ENCODE measurements at places on chromosomes 3 and 15.

DNA sequence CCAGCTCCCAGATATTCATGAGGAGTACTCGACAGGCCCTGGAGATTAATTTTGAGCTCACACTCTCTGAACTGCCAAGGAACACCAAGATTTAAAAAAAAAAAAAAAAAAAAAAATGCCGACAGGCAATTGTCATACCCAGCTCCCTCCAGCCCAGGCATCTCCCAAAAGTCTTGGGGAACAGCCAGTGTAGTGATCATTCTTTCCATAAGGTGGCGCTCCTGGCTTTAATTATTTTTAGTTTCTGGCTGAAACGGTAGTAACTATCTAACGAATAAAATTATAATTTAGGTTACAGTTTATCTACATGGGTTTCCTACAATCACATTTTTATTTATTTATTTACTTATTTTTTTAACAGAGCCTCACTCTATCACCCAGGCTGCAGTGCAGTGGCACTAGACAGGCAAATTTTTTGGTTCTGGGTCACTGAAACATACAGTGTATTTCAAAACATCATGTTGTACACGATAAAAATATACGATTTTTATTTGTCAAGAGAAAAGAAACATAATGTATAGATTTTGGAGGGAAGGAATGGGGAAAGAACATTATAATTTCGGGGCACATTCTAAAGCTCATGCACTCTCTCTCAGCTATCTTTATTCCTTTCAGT is 157.3 kb downstream of the ADAMTS9 start:
- no peak for DNase-seq

DNA sequence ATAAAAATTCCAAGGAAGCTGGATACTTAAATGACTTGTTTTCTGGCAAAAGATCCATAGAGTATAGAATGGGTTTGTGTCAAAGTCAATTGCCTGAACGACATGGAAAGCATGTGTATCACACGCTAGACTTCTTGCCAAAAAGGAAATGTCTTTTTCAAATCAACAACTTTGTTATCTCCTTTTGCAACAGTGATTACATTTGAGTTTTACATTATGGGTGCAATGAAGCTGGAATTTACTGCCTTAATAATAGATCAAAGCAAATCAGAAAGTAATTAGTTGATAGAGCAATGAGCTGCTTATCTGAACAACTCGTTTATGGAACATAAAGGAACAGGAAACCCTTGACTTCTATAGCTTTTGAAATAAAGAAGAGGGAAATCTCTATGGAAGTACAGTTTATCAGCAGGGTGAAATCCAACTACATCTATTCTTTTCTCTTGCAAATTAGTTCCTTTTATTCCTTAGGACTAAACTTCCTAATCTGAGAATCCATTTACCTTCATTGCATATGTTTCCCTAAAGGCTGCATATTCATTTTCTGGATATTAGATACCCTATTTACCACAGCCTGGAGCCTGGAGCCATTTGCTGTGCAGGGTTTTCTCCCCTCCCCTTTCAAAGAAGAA is 415.1 kb upstream of the NECTIN3 start:
- DNase-seq = no peak

DNA sequence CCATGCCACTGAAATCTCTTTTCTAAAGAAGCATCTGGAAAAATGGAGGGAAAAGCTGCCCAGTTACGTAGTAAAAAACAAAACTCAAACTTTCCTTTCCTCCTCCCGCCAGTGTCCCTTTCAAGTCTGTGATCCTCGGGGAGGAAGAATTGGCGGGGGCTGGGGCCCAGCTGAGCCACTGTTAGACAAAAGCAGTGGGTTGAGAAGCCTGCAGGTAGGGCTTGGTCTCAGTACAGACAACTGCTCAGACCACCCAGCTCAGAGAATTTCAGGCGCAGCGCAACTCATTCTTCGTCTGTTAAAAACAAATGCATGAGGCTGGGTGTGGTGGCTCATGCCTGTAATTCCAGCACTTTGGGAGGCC is 117.1 kb downstream of the MYLK start:
- DNase-seq = no peak

DNA sequence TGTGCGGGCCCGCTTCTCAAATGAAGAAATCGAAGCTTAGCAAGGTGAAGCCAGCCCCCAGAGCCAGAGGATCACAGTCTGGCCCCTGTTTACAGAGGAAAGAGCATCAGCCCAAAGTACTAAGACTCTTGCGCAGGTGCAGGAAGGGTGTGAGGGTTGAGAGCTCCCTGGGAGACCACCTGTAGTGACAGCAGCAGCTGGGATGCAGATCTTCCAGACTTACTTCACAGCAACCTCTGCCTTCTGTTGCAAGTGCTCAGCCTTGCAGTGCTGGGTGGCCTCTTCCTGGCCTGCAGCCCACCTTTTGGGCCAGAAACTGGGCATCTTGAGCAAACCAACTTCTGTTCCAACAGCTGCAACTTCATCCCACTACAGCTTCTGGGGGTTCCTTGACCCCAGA is 19.7 kb downstream of the SPATA12 start:
- DNase-seq = no peak

DNA sequence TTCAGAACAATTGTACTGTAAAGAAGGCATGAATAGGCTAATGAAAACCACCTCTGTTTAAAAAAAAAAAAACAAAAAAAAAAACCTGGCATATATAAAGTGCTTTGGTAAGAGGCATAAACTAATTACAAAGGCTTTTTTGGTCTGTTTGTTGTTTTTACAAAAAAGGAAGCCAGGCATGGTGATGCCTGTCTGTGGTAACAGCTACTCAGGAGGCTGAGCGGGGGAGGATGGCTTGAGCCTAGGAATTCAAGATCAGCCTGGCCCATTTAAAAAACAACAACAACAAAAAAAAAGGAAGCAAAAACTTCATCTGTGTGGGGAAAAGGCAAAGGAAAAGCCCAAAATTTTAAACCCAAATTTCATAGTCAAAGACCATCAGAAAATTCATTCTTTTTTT is 47.0 kb downstream of the OSBPL10 start:
- DNase-seq = no peak

DNA sequence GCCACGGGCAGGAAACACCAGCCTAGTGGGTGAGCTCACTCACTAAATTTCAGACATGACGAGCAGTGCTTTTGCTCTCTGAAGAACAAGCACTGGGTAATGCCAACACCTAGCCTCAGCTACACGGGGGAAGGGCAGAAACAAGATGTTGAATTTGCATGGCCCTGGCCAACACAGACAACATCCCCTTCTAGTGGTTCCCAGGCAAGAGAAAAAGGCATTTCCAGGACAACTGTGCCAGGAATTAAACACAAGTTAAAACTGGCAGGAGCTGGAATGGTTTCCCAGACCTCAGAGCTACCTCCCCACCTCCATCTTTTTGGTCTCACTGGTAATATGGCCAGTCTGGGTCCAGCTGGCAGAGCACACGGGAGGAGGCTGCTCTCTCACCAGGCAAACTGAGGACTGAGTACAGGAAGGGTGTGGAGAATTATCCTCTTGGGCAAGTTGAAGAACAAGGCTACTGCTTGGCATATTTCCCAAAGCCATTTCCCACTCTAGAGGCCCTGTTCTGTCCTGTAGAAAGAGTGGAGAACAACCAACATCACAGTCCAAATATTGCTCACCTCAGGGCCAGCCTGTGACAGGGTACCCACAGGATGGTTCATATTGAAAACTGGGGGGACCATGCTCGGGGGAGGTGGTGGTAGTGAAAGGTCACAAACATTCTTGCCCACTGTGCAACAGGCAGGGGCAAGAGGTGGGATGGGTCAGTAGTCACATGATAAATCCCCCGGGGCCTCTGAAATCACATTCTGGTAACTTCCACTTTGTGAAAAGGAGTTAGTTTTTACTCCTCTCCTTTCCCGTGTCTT is 26.5 kb downstream of the TSPAN3 start:
- DNase-seq = no peak

GRCh38 chr3:104831071-104831470 is 535.6 kb upstream of the ALCAM start:
- no peak for DNase-seq

- no peak for DNase-seq
Measured at GRCh38 chr3:115512565-115513415, 110.5 kb upstream of the GAP43 start.

DNA sequence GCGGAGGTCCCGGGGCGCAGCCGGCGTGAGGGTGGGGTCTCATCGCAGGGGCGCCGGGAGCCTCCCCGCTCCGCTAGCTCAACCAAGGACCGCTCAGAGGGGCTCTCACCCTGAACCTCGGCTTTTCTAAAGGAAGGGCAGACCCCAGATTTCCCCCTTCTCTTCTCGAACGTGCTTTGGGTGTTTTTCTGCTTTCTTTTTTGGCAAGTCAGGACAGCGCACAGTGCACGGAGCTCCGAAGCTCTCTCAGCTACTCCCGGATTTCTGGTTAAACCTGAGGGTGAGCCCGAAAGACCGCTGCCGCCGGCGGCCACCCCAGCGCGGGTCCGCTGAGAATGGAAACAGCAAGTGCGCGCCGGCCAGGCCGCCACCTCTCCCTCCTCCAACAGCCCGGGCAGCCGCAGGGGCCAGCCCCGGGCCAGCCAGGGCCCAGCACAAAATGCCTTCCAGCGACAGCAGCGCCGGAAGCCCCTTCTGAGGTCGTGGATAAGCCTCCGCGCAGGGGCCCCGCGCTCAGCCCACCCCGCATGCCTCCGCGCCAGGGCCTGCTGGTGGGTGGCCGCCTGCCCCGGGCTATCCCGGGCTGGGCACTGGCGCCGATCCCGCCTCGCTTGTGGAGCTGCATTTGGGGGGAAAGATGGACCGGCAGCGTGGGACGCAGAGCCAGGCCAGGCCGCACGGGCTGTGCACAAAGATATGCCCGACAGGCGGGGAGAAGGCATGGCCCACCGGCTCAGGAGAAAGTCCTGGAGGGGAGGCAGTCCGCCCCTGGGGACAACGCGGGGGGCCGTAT is 8.2 kb upstream of the OCA2 start:
- DNase-seq = no peak

DNA sequence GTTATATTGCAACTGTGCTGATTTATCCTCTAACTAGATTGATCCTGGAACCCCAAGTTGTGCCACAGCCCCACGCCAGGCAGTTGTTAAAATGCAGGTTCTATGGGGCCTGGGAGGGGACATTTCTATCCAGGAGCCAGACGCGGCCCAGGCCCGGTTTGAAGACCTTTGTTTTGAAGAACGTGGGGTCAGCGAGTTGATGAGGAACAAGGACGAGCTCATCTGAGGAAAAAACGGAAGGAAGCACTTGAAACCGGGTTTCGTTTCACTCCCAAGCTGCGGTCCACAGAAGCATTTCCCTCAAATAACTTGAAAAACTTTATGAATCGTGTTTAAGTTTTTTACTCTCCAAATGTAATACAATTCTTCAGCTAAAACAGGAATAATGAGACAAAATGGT is 76.4 kb downstream of the CHSY1 start:
- no peak for DNase-seq

- DNase-seq = no peak
Measured at GRCh38 chr15:79897380-79897678, 515 bp upstream of the MTHFS start.

DNA sequence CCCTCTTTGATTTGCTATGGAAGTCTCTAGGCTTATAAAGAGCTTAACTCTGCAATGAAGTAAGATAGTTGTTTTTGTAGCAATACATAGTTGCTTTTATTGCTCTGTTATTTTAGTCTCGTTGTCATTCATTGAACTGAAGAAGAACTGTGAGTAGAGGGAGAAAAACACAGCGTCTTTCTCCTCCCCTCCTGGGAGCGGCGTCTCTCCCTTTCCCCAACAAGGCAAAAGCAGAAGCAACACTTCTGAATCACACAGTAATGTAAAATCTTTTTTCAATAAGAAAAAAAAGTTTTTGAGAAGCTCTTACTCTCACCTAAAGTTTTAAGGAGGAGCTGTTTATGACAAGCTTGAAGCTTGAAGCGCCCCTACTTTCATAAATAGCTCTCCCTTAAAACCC is 119.3 kb upstream of the SLC7A14 start:
- no peak for DNase-seq

- no peak for DNase-seq
Measured at GRCh38 chr3:184261854-184262763, 756 bp upstream of the CAMK2N2 start.

DNA sequence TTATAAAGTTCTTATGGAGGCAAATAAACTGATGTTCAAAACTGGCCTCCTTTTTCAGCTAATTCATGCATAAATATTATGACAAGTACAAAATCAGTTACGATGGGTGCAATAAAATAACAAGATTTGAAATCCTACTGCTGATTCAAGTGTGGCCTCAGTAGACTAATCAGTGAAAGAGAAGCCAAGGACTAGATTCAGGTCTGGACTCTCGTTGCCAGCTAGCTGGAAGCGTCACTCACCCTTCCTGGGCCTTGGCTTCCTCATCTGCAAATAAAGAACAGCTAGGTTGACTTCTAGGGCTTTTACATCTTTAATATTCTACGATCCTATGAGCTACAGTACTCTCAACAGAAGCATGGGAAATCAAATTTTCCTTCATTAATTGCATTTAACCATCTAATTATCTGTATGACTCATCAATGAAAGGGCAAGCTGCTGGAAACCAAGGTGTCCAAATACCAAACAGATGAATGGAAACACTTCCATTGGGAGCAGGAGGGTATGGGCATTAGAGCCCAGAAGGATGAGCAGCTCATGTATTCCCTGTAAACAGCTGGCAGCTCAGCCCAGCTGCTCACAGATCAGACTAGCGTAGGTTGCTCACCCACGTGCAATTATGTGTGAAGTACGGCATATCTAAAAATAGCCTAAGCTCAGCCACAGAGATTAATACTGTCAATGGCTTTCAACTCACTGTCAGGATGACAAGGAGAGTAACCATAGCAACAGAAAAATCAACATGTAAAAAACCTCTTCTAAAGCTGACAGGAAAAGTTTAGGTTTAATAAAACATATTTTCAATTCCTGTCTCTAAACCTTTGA is 294.8 kb downstream of the PLCL2 start:
- DNase-seq = peak; percentile 56

- no peak for DNase-seq
Measured at GRCh38 chr15:52924630-52925029, 134.5 kb upstream of the ONECUT1 start.

GRCh38 chr15:59274126-59274970 is 67.7 kb downstream of the LDHAL6B start:
- no peak for DNase-seq

- DNase-seq = no peak
Measured at GRCh38 chr15:96583671-96584070, 253.2 kb downstream of the NR2F2 start.

GRCh38 chr3:197205265-197205664 is 93.1 kb downstream of the DLG1 start:
- DNase-seq = no peak

DNA sequence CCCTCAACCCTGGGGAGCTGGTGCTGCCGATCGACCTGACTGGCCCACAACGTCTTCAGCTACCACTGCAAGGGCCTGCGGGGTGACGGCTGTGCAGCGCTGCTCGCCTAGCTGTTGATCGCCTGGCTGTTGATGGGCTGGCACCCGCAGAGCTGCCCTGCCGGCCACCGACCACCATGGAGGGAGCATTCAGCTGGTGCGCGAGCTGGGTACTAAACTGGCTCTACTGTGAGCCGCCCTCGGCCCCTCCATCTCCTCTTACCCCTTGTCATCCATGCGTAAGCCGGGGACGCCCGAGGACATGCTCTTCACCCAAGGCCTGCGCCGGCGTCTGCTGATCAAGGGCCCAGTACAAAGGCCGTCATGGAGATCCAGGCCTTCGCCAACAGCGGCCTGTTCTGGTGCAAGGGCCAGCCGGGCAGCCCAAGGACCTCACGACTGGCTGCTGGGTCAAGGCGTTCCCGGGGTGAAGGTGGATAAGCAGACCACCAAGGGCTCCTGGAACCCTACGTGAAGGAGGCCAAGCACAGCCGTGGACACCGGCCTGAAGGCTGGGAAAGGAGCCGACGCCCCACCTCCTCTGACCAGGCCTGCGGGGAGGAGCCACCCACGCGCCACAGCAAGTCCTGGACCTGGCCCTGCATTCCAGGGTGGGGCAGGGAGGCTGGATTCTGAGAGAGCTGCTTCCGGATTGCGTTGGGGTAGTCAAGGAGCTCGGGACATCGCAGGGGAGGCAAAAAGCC is 46.9 kb downstream of the SFMBT1 start:
- DNase-seq = no peak
